ENCODE measurements at places on chromosomes 7 and 10.

- ATAC-seq = no peak
Measured at GRCh38 chr10:44935966-44936295, 23.7 kb upstream of the RASSF4 start.

DNA sequence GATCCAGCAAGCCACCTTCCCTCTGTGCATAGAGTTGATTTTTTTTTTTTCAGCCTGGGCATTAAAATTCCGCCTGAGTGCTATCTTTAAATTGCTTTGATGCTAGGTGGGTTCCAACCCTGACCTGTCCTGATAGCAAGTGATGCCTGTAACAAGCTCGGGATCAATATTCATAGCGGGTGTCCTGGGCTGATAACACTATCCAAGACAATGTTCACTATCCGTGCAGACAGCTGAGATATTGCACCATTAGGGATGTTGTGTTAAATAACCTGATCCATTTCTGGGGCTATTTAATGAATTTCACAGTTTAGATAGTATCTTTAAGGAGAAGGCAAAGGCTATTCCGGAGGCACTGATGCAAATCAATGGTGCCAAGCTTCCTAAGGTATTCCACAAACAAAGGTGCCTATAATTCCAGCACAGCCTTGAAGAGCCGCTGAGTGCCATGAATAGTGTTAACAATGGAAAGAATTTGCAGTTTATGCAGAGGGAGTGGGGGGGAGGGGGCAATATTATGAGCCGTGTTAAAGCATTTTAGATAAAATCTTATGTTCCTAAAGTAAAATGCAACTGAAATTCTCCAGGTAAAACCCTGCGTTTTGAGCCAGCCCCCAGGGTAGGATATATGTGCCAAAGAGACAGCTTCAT lies 4.2 kb upstream of the NKX1-2 start:
- ATAC-seq = no peak

DNA sequence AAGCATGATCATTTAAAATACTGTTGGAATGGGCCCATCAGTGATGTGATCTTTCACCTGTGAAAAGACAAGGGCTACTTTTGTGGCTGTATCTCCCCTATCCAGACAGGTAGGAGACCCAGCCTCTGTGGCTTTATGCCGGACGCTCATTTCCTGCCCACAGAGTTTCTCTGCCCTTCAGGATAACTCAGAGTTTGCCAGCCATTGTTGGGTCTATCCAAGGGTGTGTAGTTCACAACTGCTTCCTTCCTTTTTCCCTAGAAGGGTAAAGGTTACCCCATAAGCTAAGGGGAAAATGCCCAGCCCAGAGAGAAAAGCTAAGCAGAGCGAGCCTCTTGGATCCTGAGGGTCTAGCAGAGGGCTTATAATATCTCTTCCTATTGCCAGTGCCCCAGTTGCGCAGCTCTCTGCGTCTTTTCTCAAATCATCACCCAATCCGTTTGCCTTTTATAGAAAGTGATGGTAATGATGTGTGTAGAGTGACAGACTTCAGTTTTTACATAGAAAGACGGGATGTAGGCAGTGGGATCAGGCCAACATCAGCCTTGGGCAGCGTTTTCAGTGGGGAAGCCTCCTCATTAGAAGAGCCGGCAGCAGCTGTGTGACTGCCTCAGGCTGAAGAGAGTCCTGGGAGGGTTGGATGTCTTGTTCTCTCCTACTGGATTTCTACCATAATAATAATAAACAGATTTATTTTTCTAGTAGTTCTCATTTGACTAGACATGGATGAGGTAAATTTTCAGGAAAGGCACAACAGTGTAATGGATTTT lies 80.5 kb downstream of the MET start:
- peak; percentile 13 for ATAC-seq

GRCh38 chr10:122525788-122526187 lies 34.8 kb upstream of the DMBT1 start:
- ATAC-seq = no peak

GRCh38 chr7:26662646-26663045 lies 201.7 kb downstream of the SKAP2 start:
- no peak for ATAC-seq

- ATAC-seq = peak; percentile 16
Measured at GRCh38 chr7:103989200-103989784, at the start of gene RELN. RELN (minus strand) TSS chr7:103989658; CDS start chr7:103989356, 302 bp downstream.
